ENCODE measurements at places on chromosomes 4 and X.
A peak's percentile ranks its signal among the peaks of the same experiment; 100 is the strongest.

DNA sequence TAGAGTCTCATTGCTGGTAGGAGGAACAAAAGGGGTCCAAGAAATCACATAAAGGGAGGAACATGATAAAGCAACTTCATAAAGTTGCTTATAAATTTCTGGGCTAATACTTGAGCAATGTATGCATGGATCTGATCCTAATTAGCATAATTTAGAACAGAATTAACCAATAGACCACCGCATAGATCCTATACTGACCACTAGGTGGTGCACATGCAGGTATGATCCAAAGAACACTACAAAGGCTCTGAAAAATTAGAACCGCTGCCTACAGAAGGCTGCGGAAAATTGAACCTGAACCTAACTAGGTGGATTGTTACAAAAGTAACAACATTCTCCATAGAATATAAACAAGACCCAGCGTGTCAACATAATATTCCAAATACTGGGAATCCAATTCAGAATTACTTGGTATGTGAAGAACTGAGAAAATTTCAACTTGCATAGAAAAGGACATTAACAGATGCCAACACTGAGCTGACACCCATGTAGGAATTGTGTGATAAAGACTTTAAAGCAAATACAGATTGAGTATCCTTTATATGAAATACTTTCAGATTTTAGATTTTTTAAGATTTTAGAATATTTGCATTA lies 23.3 kb downstream of the BRCC3 start:
- DNase-seq = peak; percentile 12

DNA sequence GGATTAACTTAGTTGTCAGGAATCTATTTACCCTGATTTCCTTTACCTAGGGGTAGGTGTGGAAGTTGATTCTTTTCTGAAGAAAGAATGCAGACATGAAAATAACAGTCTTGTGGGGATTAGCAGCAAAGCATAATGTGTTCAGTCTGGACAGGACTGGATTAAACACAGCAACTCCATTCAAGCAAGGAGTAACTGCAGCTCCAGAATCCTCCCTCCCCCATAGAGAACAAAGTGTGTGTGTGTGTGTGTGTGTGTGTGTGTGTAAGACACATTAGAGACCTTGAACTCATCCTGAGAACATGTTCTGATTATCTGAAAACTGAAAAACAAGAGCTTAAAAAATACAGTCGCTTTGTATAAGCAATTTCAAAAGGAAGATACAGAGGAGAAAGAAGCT lies 9.3 kb downstream of the C4orf54 start:
- no peak for DNase-seq

- DNase-seq = no peak
Observed at GRCh38 chr4:188082796-188083195, 26.6 kb downstream of the TRIML2 start.

DNA sequence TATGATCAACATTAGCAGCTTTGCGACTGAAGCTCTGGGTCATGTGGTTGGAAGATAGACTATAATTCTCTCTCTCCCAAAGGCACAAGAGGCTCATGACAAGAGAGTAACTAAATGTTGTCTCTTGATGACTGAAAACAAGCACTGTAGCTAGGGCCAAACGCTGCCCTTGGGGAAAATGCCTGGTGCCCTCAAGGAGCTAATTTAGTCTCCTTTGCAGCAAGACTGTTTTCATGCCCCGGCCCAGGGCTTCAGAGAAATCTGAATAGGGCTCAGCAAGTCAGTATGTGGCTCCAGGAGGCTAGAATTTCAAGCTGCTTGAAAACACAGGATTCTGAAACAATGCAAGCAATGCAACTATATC lies 411.9 kb downstream of the GPAT3 start:
- DNase-seq = no peak

DNA sequence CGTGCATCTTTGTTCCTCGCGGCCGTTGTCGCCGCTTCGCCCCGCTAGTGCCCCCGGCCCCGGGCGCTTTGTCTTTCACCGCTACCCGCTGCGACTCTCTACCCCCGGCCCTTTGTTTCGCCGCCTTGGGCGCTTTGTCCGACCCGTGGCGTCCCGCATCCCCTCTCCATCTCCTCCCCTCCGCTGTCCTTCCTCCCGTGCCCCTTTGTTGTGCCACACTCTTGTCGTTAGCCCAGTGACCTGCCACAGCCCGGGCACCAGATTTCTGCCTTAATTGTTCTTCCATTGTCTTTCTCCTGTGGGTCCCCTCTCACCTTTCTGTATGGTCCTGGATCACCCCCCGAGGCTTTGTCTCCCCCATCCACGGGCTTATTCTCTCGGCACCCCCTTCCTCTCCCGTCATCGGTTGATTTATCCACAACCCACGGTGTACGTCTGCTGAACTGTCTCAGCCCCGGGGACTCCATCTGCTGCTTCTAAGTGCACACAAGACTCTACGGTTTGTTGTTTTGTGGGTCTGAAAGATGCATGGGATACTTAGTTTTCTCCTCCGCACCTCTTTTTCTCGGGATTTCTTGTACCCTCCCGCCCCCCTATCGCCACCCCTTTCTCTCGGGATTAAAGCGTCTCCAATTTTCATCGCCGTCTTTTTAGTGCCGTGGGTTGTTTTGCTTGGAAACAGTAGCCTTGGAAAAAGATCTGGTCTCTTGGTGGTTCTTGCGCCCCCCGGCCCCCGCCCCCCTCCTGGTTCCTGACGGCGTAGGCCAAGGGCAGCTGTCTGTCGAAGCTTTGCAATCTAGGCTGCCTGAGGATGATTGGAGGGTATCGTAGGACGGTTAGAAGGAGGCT lies 783 bp downstream of the RBPJ start:
- peak; percentile 63 for DNase-seq

DNA sequence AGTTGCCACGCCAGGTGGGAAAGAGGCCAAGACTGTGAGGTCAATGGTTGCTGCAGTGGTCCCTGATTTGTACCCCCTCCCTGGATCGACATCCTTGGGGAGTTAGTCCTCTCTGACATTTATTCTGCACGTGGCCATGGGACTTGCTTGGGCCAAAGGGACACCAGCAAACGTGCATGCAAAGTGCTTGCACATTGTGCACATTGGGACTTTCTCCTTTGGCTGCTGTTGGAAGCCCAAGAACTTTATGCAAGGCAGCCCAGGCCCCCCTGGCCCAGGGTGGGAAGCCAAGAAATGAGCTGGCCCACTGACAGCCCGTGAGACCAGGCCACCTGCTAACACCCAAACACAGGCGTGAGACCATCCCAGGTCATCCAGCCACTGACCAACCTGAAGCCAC lies 38.1 kb downstream of the SLC2A9 start:
- no peak for DNase-seq

DNA sequence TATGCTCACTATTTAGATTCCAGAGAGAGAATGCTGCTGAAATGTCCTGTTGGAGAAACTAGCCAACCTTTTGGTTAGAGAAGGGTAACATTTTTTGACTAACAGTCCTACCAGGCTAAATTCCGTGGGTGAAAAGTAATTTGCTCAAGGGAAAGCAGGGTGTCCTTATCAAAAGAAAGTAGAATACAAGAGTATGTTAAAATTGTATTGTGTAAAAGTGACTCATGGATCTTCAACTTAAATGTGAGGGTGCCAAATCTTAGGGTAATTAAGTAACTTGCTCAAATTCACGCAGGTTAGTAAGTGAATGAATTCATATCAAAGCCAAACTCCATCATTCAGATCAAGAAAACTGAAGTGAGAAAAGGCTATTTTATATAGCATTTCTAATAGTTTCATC lies 81.7 kb downstream of the PCDH7 start:
- DNase-seq = no peak

DNA sequence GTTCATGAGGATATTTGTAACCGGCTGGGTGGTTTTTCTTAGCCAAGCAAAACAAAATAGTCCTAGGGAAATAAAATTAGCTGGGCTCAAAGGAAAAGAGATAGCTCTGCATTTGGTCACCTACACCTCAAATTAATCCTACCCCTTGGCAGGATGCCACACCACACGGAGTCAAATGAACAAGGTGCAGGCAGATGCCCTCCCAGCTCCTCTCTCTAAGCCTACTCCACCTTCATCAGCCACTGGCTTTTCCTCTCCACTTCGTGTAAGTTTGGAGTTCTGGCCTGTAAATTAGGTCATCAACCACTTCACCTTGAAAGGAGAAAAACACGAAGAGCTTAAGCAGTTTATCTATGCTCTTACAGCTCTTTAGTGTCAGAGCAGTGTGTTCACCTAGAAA lies 1.4 kb downstream of the DDIT4L start:
- no peak for DNase-seq

DNA sequence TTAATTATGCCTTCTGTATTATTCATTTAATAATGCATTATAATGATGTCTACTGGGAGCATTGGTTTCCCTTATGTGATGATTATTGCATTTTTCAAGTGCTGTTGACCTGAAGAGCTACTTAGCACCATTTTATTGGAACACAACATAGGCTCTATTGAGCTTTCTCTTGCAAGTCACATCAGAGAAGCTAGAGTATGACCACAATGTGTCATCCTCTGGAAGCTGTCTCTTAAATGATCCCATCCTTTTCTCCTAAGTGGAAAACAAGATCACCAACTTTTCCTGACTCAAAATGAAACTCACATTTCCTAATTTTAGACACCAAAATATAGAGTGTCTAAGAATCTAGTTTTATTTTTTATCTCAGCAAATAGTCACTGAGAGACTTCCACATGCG lies 1451.9 kb downstream of the PCDH7 start:
- no peak for DNase-seq

- no peak for DNase-seq
Observed at GRCh38 chr4:179585761-179586160, 2143.5 kb upstream of the AGA start.

DNA sequence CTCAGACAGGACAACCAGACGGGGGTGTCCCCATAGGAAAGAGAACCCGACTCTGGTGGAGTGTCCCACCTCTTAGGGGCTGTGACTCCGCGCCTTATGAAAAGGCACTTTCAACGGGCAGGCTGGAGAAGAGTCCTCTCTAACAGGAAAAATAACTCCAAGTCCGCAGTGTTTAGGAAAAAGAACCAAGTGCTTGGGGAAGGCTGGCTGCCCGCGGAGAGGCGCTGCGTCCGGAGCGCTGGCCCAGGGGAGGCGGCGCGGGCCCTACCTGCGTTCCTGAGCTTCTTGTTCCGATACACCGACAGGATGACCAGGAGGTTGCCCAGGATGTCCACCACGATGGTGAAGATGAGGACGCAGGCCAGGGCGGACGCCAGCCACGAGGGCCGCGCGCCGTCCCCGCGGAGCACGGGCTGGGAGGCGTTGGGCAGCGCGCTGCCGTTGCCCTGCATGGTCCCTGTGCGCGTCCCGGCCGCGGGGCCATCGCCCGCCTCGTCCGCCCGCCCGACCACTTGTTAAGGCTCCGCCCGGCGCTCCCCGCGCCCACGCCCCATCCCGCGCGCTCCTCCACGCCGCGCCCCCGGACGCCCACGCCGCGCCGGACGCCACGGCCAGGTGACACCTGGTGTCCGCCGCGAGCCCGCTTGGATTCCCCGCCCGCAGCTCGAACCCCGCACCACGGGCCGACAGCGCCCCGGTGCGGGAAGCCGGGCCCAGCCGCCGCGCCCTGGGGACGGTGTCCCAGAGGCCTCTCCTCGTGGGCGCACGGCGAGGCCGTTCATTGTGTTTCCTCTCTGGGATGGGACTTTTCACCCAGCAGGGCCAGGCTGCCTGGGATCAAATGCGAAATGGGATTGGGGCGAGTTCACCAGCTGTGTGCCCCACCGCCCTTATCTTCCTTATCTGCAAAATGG lies at the start of gene MTNR1A:
MTNR1A (minus strand) TSS at position 654 of the 914 bp plus-strand sequence; CDS start at position 452, 202 bp downstream.
- peak; percentile 46 for DNase-seq

- DNase-seq = no peak
Observed at GRCh38 chr4:11338956-11339782, 89.5 kb downstream of the HS3ST1 start.

DNA sequence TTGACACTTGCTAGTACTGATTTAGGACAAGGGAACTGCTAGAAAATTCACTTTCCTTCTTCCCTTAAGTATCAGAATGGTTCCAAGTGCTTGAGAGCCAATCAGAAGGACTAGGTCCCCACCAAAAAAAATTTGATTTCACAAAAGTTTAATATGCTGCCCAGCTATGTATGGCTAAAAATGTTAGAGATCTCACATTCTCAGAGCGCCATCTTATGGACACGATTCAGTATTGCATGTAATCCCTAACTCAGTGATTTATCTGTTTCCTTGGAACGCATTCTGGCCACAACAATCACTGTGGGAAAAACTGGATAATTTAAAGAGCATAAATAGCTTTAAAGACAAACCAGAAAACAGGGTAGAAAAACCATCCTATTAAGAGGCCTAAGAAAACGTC lies 255.1 kb upstream of the GPC4 start:
- DNase-seq = no peak

GRCh38 chr4:62548108-62548524 lies 1348.0 kb downstream of the ADGRL3 start:
- no peak for DNase-seq

- no peak for DNase-seq
Observed at GRCh38 chr4:128604840-128605239, 204.7 kb upstream of the JADE1 start.

GRCh38 chr4:127610488-127610887 lies 22.3 kb upstream of the INTU start:
- DNase-seq = no peak

- DNase-seq = no peak
Observed at GRCh38 chrX:23382572-23382971, 47.9 kb downstream of the PTCHD1 start.

Measured in mucosa of descending colon (tissue), 3 donors.